ENCODE measurements at places on chromosomes 16 and 17.

GRCh38 chr17:59840329-59841090, 52.2 kb downstream of the TUBD1 start:
- DNase-seq: no peak

DNA sequence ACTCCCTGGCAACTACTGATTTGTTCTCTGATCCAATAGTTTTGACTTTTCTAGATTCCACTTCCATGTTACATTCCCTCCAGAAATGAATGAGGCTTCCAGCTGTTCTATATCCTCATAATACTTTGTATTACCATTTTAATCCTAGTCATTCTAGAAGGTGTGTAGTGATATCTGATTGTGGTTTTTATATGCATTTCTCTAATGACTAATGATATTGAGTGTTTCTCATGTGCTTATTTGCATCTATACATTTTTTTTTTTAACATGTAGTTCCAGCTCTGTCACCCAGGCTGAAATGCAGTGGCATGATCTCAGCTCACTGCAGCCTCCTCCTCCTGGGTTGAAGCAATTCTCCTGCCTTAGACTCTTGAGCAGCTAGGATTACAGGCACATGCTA, 7.3 kb downstream of the ADGRG5 start:
- no peak for DNase-seq

DNA sequence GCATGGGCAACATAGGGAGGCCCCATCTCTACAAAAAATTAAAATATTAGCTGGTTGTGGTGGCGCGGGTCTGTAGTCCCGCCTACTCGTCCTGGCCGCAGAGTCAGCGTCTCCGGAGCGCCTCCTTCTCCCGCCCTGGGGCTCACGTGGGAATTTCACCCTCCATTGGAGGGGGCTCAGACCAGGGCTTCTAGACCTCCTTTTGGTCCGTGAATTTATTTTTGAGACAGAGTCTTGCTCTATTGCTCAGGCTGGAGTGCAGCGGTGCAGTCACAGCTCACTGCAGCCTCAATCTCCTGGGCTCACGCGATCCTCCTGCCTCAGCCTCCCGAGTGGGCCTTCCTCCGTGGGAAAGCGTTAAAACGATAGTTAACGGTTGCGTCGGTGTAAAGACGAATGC, 394 bp upstream of the NME4 start:
- no peak for DNase-seq

- DNase-seq: no peak
Observed at GRCh38 chr17:46764709-46765401, 53.6 kb downstream of the WNT3 start.

DNA sequence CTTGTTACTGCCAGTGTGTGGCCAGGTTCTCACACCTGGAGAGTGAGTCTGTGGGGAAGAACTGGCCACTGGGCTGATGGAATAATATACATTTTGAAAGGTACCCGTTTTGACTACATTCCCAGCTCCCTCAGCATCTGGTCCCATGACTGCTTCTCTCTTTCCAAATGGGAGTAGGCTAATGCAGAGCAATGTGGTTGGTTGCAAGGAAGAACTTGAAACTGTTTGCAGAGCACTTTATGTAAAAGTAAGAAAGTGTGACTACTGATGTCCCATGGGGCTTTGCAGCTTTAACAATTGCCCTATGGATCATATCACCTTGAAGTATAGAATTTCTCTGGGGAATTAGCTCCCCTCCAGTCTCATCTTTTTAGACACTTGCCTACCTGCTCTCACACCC, 9.0 kb downstream of the KATNIP start:
- DNase-seq: no peak

Data from SK-N-MC (cell line).